ENCODE measurements at places on chromosomes 16 and 17.
A peak's percentile ranks its signal among the peaks of the same experiment; 100 is the strongest.

GRCh38 chr17:77416105-77416713 lies 275.4 kb downstream of the SEC14L1 start:
- no peak for DNase-seq

DNA sequence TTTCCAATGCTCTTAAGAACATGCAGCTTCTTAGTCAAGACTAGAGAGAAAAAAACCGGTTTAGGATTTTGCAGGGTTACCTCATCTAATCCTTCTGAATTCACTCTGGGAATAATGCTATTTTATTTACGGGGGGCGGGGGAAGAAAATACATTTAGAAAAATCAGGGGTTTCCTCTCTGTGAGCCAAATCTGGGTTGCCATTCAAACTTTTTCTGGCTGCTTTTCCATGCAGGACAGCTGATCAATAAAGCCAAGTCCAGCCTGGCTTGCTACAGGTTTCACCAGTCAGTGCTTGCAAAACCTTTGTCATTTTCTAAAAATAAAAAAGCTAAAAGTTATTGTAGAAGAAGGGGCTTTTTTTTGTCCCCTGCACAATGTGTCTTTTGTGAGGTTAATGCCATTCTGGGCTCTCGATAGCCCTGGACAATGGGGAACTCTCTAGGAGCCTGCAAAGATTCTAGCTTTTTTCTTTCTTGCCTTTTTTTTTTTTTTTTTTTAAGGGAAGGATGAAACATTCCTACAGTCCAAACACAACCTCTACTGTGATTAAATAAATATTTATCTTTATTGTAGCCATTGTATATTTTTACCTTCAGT lies 13.1 kb upstream of the ZFHX3 start:
- DNase-seq, result no peak

DNA sequence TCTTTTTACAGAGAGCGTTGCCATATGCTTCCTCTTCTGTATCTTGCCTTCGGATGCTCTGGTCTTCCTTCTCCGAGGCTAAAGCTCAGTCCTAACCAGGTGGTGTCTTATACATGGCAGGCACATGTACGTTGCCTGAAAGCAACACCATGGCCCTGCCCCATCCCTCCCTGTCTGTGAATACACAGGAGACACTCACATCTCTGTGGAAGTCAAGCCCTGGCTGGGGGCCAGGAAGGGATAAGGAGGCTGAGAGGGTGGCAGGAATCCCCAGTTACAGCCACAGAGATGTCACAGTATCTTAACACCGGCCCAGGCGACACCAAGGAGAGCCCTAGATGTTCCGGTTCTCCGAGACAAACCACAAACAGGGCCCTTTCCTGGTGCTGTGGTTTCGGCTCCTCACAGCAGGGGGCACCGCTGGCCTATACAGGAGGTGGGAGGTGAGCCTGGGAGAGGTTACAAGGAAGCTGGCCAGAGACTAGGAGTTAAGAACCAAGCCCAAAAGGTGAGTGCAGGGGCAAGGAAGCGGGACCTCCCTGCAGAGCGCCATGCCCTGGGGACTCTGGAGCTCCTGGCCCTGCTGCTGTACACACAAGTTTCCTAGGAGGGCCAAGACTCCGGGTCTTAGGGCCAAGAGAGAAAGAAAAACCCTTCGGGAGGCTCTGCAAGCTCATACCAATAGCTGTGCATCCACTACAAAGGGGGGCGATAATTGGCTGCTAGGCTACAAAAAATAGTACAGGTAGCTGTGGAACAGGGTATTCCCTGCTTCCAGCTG lies 41.7 kb downstream of the SRL start:
- peak; percentile 37 for DNase-seq

GRCh38 chr17:73933871-73934270 lies 269.6 kb upstream of the RPL38 start:
- DNase-seq, result no peak

- DNase-seq, result no peak
Observed at GRCh38 chr16:70160821-70161220, 12.8 kb upstream of the CLEC18C start.

DNA sequence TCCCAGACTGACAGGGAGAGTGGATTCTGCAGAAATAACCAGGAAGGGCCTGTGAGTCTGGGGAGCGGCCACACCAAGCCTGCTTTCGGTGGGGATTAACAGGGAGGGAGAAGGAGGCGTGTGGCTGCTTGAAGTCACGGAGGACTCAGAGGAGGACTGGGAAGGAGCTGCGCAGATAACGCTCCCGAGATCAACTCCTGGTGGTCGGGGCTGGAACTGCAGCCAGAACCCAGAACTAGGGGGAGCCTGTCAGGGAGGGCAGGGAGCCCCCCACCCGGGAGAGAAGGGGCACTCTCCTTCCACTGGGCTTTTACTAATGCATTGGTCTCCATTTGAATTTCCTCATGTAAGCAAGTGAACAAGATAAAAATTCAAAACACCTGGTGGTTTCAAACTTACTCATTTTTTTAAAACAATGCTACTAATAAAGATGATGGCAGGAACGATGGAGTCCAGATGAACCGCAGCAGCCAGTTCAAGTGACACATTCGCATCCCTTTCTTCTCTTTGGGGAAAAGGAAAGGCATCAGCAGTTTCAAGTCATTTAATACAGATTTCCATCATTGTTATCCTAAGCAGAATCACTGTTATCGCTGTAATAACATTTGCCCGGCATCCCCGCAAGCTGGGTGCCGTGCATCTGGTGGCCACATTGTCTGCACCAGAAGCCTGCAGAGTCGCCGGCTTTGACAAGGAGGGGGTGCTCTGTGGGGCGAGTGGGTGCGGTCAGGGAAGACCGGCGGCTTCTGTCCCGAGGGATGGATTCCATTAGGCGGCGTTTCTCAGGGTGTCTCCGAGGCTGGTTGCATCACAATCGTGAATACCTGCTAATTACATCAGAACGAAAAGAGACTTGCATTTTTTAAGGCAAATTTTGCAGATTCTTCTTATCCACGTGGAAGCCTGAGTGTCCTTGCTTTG lies 183.0 kb downstream of the FOXL1 start:
- peak; percentile 9 for DNase-seq

GRCh38 chr17:33803199-33803685 lies 451.8 kb upstream of the CCL2 start:
- no peak for DNase-seq

GRCh38 chr16:19899605-19899955 lies 14.9 kb upstream of the GPRC5B start:
- DNase-seq, result no peak

- DNase-seq, result no peak
Observed at GRCh38 chr17:39018267-39019134, 51.3 kb upstream of the FBXO47 start.

GRCh38 chr17:32483451-32484019 lies 3.3 kb upstream of the CDK5R1 start:
- no peak for DNase-seq

- DNase-seq, result no peak
Observed at GRCh38 chr17:16197276-16197675, 18.1 kb downstream of the NCOR1 start.

DNA sequence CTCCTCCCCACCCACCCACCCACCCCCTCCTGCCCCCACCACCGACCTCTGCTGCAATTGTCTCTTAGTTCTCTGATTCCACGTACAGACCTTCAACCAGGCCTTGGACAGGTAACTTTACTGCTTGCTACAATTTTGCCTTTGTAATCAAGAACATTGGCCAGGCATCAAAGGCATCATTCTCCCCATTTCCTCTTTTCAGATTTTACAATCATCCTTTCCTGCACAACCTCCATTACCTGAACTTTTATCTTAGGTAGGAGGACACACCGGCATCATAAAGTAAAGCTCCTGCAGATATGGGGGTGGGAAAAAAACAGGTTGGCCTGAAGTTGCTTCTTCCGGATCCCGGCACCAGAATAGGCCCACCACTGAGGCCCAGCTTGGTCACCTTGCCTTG lies 25.7 kb upstream of the SUPT4H1 start:
- no peak for DNase-seq

DNA sequence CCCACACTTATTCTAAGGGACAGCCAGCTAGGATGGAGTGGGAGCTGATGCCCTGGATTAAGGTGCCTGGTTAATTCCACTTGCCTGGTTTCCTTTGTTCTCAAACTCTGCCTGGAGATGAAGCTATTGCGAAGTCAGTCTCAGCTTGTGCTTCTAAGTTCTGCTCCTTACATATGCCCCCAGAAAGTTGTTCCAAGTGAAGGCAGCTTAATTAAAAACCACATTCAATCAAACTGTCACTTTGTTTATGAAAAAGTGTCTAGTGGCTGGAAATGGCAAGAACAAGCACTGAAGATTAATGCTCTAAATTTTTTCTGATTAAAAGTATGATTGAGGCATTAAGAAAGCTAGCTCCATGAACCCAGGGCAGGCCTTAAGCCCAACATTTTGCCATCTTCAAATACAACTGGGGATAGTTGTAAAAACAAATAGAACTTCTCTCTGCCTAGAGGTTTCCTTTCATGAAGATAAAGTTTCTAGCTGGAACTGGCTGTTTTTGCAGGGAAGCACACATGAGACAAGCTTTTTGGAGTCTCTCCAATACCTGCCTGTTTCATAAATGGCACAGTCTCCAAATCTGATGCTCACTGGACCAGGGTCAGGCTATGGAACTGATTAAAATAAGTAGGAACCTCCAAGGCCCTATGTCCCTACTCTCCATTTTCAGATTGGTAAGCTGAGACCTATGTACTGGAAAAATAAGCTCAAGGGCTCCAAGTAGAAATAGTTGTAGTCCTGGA lies 100.9 kb downstream of the GRIN2A start:
- no peak for DNase-seq

- DNase-seq, result no peak
Observed at GRCh38 chr16:86625821-86626220, 47.5 kb downstream of the FOXL1 start.

- DNase-seq, result no peak
Observed at GRCh38 chr17:10251212-10251948, 53.0 kb upstream of the GAS7 start.

GRCh38 chr16:4477966-4478365 lies 1.8 kb downstream of the HMOX2 start:
- no peak for DNase-seq

DNA sequence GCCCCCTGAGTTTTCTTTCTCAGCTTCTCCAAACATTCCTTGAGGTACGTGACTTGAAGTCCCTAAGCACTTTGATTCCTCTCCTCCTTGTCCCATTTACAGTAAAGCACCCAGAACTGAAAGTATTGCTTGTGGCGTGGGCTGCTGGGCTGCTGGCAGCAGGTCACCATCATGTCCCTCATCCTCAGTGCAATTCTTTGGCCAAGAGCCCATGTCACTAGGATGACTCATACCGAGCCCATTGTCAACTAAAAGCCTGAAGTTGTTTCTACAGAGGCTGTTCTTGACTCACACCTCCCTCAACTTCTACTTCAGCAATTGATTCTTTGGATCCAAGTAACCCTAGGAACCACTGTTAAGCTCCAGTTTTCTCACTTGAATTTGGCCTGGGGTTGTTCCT lies 54.3 kb downstream of the KPNA2 start:
- DNase-seq, result no peak

DNA sequence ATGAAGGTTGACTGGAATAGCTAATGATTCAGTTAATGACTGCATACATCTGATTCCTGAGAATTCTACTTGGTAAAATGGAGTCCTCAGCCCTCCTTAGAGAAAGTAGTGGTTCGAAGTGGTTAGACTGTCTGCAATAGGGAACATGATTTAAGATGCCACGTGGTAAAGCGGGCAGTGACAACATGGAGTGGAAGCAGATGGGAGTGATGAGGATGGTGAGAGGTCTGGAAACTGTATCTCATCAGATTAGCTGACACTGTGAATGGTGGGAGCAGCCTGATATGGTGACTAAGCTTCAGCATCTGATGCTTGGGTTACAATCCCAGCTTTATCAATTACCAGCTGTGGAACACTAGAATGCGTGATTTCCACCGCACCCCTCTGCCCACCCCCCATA lies 8.4 kb downstream of the CDH11 start:
- no peak for DNase-seq

- DNase-seq, result no peak
Observed at GRCh38 chr17:2050300-2051060, 4.4 kb upstream of the HIC1 start.

DNA sequence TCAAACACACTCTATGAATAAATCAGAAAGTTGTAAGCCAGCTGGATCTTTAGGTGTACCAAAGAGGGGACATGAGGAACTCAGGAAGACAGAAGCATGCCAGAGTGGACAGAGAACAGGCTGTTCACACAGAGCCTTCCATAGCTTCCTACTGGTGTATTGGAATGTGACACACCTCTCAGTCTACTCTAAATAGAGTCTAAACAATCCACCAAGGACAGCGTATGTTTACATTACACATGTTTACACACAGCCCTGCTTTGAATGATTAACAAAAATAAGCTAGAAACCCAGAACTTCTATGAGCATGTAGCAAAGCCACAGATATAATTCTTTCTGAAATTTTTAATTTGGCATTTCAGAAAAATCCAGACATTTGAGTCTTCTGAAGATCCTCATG lies 1279.0 kb upstream of the CDH8 start:
- DNase-seq, result no peak

GRCh38 chr16:11391576-11391975 lies 46.3 kb downstream of the RMI2 start:
- DNase-seq, result no peak

- no peak for DNase-seq
Observed at GRCh38 chr16:84302111-84302954, 7.7 kb downstream of the WFDC1 start.

GRCh38 chr16:51666821-51667220 lies 515.8 kb upstream of the SALL1 start:
- DNase-seq, result no peak

DNA sequence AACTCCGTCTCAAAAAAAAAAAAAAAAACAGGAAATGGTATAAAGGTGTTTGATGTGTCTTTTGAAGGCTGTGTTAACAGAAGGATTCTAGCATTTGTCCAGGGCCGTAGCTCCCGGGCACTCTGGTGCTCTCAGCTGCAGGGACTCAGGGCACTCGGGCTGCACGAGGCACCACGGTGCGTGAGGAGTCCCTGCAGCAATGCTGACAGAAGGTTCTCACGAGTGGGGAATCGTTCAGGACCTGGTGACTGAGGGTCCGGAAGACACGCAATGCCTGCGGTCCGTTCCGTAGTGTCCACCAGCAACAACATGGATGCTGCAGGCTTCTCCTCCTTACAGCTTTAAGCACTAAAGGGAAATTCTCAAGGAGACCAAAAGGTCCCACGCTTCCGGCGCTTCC lies 12.6 kb upstream of the FAAP100 start:
- no peak for DNase-seq

- DNase-seq, result no peak
Observed at GRCh38 chr17:2423271-2423670, 22.4 kb upstream of the MNT start.

All from stimulated activated CD4-positive, alpha-beta T cell treated with anti-CD3 and anti-CD28 coated beads, TNF-alpha, amount 100 ng/mL, for 24 hours (primary cell).